CD14-positive monocyte (primary cell): ENCODE measurements at places on chromosomes 1 and 21.

DNA sequence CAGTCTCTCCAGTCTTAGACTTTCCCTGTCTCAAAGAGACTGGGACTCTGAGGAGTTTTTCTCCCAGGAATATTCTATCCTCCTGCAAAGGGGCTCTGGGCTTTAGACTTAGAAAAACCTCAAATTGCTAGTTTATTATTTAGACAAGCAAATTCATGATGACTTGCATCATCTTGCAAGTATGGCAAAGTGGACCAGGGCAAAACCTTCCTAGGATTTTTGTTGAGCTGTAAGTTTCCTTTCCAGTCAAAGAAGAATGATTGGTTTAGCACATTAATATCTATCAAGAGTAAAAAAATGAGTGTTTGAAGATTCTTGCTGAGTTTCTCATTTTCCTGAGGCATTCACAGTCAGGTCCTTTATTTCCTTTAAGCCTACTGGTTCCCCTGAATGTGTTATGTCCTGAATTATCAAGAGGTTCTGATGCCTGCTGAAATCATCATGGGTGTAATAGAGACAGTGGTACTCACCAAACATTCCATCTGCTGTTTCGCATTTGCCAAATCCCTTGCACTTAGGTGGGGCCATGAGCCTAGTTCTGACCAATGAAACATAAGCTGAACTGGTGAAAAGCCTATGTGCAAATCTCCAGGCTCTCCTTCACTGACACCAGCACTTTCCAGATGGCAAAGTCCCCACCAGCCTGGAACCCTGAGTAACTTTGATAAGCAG is 25.2 kb upstream of the SPAG17 start:
- DNase-seq = no peak

DNA sequence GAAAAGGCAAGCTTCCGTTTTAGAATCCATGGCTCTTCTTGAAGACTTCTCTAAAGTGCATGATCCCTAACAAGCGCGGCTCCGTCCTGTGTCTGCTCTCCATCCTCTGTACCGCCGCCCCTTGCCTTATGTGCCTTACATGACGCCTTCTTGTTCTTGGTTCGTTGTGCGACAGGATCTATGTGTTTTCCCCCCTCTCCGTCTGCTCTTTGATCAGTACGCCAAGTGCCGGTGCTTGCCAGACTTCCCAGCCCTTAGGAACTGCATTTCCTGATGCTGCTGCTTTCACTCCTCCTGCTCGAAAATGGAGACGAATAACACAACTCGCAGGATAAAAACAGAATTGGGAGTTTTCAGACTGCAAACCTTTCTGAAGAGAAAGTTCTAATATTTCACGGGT is 13.1 kb downstream of the NDUFV3 start:
- no peak for DNase-seq

- DNase-seq = no peak
These were observed 59.4 kb downstream of the CDC7 start for GRCh38 chr1:91559838-91560565.

GRCh38 chr1:223022641-223023473 is 120.2 kb downstream of the TLR5 start:
- no peak for DNase-seq

DNA sequence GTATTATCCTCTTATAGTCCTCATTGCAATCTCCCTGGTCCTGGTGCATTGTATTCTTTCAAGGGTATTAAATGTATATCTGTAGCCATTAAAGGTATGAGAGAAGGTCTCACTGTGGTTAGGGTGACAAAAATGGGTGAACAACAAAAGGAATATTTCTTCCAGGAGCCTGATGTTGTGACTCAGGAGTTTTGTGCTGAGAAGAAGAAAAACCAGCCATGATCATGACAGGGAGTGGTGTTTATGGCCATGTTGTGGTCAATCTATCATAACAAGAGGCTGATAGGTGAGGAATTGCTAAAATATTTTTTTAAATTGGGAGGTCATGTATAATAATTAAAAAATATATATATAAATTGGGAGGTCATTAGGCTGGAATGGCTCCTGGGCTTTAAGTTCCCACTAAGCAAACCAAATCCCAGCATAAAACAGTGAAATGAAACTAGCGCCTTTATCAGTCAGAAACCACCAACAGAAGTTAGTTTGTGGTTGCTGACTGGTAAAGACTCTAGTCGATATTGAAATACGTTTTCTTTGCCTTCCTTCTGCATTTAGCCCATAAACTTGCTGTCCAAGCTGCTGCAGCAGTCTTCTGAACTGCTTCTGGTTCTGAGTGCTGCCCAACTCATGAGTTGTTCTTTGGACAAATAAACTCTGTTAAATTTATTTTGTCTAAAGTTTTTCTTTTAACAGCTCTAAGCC is 60.3 kb downstream of the TBX19 start:
- DNase-seq = no peak

DNA sequence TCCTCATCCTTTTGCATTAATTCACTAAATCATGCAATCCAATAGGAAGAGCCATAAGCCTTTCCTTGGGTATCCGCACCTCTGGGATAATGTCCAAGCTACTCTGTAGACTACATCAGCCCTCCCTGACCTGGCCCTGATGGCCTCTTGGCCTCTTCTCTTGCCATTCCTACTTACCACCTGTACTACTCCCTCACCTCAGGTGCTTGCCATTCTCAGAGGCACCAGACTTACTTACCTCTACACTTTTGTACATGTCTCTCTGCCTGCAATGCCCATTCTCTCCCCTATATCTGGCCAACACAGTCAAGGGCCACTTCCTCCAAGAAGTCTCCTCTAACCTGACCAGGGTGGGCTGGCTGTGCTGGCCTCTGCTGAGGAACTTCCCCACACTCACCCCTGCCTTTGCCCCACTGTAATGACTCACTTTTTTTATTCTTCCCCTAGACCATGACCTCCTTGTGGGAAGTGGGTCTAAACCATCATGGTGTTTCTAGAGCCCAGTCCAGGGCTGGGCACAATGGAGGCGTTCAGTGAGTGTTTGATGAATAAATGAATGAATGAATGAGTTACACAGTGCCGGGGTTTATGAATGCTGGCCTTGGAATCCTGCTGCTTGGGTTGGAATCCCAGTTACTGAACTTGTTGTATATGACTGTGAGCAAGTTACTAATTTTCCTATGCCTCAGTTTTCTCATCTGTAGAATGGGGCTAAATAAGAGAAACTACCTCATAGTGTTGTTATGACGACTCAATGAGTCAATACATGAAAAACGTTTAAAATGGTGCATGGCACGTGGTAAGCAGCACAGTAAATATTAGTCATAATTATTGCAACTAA is 179.8 kb downstream of the FOXD2 start:
- no peak for DNase-seq

DNA sequence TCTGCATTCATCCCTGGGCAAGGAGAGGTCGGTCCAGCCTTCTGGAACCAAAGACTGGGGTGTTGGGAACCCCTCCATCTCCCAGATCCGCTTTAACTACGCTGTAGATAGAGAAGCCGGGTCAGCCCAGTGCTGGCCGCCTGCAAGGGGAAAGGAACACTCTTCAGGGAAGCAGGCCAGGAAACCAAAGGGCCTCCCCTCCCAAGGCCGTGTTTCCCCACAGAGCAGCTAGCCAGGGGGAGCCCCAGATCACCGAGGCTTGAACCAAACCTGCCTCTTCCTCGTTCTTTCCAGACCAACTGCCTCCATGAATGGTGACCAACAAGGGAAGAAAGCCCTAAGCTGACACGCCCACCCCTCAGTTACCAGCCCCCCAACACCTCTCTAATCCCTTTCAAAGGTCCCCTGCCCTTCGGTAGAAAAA is 1.2 kb upstream of the CHD5 start:
- no peak for DNase-seq

GRCh38 chr1:197857477-197857876 is 45.0 kb upstream of the C1orf53 start:
- no peak for DNase-seq

DNA sequence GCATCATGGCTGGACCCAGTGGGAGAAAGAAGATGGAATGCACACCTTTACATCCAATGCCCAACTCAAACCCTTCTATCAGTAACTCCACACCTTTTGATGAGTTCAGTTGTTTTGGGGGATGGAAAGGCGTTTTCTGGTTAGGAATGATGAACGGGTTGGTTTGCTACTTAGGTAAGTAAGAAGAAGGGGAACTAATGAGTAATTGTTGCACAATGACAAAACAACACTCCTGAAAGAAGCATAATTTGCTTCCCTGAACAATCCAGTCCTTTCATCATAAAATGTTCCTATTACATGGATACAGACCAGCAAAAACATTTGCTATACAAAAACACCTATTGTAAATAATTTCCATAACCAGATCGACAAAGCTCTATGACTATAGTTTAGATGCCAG is 35.9 kb upstream of the NFIA start:
- DNase-seq = no peak

GRCh38 chr21:41932576-41933312 is 21.1 kb downstream of the C2CD2 start:
- DNase-seq = peak; percentile 56

DNA sequence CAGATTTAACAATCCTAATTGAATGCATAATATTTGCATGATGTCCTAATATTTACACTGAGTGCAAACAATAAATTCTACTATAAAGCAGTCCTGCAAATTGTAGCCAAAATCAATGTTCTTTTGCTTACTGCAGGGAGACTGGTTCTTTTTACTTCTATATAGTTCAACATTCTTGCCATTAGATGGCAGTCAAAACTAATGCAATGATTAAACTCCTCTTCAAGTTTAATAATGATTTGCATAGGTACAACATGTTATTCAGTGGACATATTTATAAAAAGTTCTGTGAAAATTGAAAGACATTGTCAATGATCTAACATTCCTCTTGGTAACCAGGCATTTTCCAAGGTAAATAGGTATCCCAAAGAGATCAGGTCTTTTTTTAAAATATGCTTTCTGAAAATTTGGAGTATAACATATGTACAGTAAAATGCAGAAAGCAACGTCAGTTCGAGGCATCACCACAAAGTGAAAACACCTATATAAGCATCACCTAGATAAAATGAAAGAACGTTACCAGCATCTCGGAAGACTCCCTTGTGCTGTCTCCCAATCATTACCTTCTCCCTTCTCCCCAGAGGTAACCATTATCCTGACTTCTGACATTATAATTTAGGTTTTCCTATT is 9.8 kb upstream of the FNBP1L start:
- peak; percentile 17 for DNase-seq

GRCh38 chr1:167342846-167343245 is 122.2 kb downstream of the POU2F1 start:
- no peak for DNase-seq

GRCh38 chr1:153678519-153679336 is at the start of gene NPR1:
Gene NPR1 (plus strand): TSS chr1:153678688. CDS start chr1:153679109, 421 bp downstream.
- DNase-seq = no peak

DNA sequence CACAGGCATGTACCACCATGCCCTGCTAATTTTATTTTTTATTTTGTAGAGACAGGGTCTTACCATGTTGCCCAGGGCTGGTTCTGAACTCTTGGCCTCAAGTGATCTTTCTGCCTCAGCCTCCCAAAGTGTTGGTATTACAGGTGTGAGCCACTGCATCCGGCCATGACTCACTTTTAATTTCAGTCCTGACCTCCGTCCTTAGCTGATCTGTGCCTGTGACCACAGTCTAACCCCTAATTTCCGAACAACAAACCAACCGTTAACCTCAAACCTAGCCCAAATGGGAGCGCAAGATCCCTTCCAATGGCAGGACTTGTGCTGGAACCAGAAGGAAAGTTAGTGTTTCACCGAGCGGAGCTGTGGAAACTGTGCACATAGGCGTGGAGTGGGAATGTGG is 29.3 kb upstream of the MAN1C1 start:
- no peak for DNase-seq

DNA sequence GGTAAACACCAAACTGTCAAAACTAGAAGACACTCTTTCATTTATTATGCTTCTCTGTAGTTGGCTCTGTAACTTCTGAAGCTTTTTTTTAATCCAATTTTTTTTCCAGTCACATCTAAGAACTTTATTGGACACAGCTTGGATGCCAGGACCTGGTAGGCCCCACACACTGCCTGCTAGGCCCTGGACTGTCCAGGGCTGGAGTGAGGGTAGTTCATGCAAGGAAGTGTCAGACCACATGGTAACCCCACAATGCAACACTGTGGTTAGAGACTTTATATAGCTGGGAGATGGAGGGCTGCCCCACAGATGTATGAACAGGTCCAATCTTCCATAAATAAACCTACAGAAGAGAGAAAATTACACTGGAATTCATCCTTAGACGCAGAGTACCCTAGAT is 7.1 kb downstream of the SLC2A1 start:
- DNase-seq = no peak

DNA sequence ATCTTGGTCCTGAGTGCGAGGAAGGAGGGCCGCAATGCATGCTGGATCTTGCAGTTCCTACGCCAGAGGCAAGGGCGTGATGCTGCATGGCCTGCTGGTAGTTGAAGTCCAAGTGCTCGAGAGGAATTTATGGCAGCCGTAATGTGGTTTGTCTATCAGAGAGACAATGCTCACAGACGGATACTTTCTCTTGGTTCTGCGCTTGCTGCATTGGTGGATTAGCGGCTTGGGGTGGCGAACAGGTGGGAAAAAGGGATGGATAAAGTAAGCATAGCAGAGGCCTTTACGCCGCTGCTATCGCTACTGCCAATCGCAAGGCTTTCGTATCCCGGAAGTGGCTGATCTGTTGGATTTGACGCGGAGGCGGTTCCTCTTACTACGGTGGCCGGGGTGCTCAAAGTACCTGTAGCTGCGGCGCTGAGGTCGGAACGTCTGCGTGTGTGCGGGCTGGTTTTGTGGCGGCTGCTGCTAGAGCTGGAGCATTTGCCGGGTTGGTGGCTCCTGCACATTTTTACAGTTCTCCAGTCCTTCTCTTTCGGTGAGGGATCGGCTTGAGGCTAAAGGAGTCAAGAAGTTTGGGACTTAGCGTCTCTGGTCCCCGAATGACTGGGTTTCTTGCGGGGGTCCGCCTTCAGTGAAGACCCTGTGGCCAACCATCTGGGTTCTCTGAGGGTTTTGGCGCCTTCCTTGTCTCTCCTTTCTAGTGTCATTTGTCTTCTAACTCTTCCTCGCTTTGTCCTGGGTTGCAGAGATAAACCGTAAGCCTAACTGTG is at the start of gene ATG4C:
Gene ATG4C (plus strand): TSS at position 397 of the 773 bp plus-strand sequence. CDS start 19,655 bp downstream, outside the sequence.
- peak; percentile 94 for DNase-seq

DNA sequence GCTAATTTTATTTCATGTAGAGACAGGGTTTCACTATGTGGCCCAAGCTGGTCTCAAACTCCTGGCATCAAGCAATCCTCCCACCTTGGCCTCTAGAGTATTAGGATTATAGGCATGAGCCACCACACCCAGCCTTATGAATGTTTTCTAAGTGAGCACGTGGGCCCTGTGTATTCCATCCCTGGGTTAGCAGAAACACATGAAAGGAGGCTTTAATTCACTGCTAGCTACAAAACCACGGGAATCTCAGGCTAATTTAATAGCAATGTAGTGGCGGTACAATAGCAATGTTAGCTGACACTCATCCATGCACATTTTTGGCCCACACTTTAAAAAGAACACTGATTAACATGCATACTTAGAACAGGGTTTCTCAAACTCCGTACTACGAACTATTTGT is 32.0 kb downstream of the VTCN1 start:
- DNase-seq = no peak
